Effector memory CD8-positive, alpha-beta T cell (primary cell): ENCODE measurements at places on chromosomes 3 and 15.

- peaks cover 3% of the 10 kb centered on the region for H3K4me1 ChIP-seq
- no peak overlapping the region for H3K4me3 ChIP-seq
- no peaks in the 10 kb centered on the region for H3K27me3 ChIP-seq
- peaks cover 3% of the 10 kb centered on the region for H3K36me3 ChIP-seq
Observed at GRCh38 chr15:41408234-41408641, 5.9 kb upstream of the NDUFAF1 start.

- no peaks in the 10 kb centered on the region for H3K36me3 ChIP-seq
- H3K4me3 ChIP-seq: no peak overlapping the region
- H3K27ac ChIP-seq: no peak overlapping the region
- DNase-seq: no peak
- peaks cover 65% of the 10 kb centered on the region for H3K27me3 ChIP-seq
- H3K4me1 ChIP-seq: peaks cover 7% of the 10 kb centered on the region
Observed at GRCh38 chr3:43921056-43921648, 230.4 kb downstream of the ABHD5 start.

- H3K4me1 ChIP-seq: peaks cover 1% of the 10 kb centered on the region
- H3K4me3 ChIP-seq: no peak overlapping the region
- DNase-seq: peak; percentile 73
- no peak overlapping the region for H3K27ac ChIP-seq
- H3K27me3 ChIP-seq: peaks cover 6% of the 10 kb centered on the region
Observed at GRCh38 chr15:66946578-66947164, 118.7 kb upstream of the SMAD3 start.

DNA sequence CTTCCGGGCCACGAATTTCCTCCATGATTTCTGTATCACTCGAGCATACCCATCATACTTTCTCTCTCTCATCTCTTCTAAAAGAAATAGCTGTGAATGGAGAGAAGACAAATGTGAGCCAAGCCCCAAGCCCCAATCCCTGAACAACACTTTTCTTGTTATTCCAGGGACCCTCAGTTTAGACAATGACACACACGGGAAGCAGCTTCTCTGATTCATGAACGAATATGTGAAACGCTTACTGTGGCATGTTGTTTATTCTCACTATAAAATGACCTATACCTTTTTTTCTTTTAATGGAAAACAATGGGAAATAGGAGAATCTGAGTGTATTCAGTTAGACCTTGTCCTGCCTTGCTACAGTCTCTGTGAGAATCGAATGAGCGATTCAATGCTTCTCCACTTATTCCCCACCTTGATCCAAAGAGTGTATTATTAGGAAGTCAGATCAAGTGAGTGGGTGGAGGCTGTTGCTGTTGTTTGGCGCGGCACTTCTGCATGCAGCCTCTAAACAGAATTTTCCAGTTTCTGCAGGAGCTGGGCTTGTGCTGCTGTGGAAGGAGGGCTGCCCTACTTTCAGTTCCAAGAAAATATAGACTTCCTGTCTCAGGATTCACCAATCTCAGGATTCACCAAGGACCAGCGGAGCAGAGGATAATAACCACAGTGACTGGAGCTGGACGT is 32.4 kb upstream of the LDHAL6B start:
- H3K36me3 ChIP-seq: peaks cover 6% of the 10 kb centered on the region
- H3K4me1 ChIP-seq: no peaks in the 10 kb centered on the region
- H3K4me3 ChIP-seq: no peak overlapping the region
- no peak overlapping the region for H3K27ac ChIP-seq
- peaks cover 18% of the 10 kb centered on the region for H3K27me3 ChIP-seq

GRCh38 chr3:102471001-102471400 is 36.2 kb downstream of the ZPLD1 start:
- H3K36me3 ChIP-seq: no peaks in the 10 kb centered on the region
- H3K4me3 ChIP-seq: no peak overlapping the region
- H3K27ac ChIP-seq: no peak overlapping the region
- H3K4me1 ChIP-seq: no peaks in the 10 kb centered on the region
- no peak for DNase-seq

GRCh38 chr3:152398495-152398894 is 129.8 kb downstream of the MBNL1 start:
- no peak overlapping the region for H3K4me3 ChIP-seq
- peaks cover 62% of the 10 kb centered on the region for H3K4me1 ChIP-seq
- H3K36me3 ChIP-seq: peaks cover 31% of the 10 kb centered on the region

GRCh38 chr3:20123131-20123652 is 62.8 kb downstream of the SGO1 start:
- H3K36me3 ChIP-seq: peaks cover 88% of the 10 kb centered on the region
- no peaks in the 10 kb centered on the region for H3K27me3 ChIP-seq

DNA sequence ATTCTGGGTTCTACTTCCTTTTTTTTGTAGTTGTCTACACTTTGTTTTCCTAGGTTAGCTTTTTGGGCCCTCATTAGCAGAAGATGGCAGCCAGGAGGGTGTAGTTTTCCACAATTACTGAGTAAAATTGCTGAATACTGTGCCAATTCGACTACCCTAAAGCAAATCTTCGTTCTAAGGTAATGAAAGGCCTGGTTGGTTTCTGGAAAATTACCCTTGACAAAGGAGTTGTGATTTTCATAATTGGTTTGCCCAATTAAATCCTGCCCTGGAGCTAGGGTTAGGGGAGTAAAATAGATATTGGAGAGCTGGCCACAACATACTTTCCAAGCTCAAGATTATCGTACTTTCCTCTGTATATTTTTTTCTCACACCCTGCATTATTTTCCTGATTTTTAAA is 293.0 kb downstream of the OXSM start:
- no peaks in the 10 kb centered on the region for H3K27me3 ChIP-seq
- H3K4me1 ChIP-seq: no peaks in the 10 kb centered on the region
- no peaks in the 10 kb centered on the region for H3K36me3 ChIP-seq
- no peak overlapping the region for H3K27ac ChIP-seq
- no peak for DNase-seq

- H3K4me1 ChIP-seq: peaks cover 37% of the 10 kb centered on the region
- peak; percentile 10 for DNase-seq
- no peaks in the 10 kb centered on the region for H3K27me3 ChIP-seq
- H3K27ac ChIP-seq: no peak overlapping the region
- peaks cover 29% of the 10 kb centered on the region for H3K36me3 ChIP-seq
Observed at GRCh38 chr3:17087509-17087908, 202.8 kb downstream of the PLCL2 start.

DNA sequence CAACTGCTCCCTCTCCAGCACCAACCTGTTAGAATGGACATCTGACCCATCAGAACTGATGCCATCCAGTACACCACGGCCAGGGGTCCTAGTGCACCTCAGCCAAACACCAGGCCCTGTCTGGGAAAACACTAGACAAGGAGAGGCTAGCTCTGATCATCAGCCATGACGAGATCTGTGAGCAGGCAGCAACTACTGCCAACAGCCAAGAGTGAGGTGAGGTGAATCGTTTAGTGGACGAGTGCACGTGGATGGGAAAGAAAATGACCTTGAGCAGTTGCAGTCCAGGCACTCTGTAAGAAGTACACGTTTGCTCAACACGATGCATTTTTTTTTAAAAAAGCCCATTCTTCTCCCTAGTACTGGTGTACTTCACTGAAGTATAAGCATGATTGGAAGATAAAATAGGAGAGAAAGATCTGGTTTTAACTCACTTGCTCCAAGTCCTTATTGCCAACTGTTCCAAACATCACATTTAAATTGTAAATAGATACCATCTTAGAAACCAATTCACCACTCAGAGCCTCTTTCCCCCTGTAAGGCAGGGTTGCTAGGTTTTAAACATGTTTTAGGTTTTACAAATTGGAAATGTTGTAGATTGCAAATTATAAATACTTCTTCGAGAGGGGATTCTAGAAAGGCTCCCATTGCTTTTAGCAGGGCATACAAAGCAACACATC is 5.7 kb downstream of the ST8SIA2 start:
- DNase-seq: no peak
- peaks cover 3% of the 10 kb centered on the region for H3K4me1 ChIP-seq
- H3K27me3 ChIP-seq: peaks cover 68% of the 10 kb centered on the region
- H3K27ac ChIP-seq: no peak overlapping the region

- no peak overlapping the region for H3K27ac ChIP-seq
- no peak overlapping the region for H3K4me3 ChIP-seq
- DNase-seq: no peak
Observed at GRCh38 chr3:22496641-22497040, 706.5 kb upstream of the UBE2E2 start.

DNA sequence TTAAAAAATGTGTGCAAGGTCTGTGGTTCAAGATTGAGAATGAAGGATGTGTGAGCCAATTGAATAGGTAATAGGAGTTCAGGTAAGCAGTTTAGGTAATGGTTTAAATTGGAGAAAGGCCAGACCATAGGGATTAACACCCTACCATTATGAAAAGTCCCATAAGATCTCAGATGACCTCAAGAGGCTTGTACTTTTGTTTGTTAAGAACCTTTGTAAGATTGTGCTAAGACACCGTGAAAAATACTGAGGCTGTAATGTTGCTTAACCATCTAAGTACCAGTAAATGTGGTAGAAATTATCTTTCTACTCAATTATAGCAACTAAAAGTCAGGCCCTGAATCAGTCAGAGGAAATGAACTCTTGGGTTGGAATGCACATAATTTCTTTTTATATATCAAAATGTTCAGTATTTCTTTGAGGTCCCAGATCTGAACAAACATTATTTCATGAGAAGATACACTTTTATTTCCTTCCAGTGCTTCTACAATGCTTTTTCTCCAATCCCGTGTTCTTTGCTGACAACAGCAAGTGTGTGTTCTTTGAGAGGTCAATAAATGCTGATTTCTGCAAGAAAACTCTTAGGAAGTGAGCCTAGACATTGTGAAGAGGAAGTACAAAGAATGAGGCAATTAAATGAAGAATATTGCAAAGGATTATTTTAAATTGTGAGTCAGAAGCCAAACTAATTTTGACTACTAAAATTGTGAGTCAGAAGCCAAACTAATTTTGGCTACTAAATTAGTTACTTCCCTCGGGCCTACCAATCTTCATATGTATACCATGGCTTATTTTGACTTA is 66.4 kb downstream of the TCF12 start:
- H3K36me3 ChIP-seq: no peaks in the 10 kb centered on the region
- H3K27me3 ChIP-seq: no peaks in the 10 kb centered on the region
- DNase-seq: no peak

- no peaks in the 10 kb centered on the region for H3K27me3 ChIP-seq
- no peak overlapping the region for H3K4me3 ChIP-seq
- H3K27ac ChIP-seq: no peak overlapping the region
- no peaks in the 10 kb centered on the region for H3K36me3 ChIP-seq
Observed at GRCh38 chr3:7700977-7701376, 800.6 kb upstream of the LMCD1 start.

DNA sequence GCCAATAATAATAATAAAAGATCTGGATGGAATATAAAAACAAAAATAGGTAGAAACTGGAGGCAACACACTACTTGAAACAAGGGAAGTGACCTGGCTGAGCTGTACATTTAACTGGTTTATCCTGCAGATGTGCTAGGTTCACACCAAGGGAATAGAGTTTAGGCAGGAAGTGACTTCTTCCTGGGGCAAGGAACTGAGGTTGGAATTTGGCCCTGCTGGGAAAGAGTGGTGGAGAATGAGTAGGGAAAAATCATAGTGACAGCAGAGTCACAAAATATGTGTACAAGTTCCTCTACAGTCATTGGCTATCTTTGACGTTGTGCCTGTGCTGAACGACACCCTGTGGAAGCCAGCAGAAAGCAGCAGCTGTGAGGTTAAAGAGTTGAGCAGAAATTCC is 44.1 kb downstream of the ARHGAP11B start:
- H3K4me3 ChIP-seq: no peak overlapping the region
- no peaks in the 10 kb centered on the region for H3K36me3 ChIP-seq
- H3K27me3 ChIP-seq: no peaks in the 10 kb centered on the region

DNA sequence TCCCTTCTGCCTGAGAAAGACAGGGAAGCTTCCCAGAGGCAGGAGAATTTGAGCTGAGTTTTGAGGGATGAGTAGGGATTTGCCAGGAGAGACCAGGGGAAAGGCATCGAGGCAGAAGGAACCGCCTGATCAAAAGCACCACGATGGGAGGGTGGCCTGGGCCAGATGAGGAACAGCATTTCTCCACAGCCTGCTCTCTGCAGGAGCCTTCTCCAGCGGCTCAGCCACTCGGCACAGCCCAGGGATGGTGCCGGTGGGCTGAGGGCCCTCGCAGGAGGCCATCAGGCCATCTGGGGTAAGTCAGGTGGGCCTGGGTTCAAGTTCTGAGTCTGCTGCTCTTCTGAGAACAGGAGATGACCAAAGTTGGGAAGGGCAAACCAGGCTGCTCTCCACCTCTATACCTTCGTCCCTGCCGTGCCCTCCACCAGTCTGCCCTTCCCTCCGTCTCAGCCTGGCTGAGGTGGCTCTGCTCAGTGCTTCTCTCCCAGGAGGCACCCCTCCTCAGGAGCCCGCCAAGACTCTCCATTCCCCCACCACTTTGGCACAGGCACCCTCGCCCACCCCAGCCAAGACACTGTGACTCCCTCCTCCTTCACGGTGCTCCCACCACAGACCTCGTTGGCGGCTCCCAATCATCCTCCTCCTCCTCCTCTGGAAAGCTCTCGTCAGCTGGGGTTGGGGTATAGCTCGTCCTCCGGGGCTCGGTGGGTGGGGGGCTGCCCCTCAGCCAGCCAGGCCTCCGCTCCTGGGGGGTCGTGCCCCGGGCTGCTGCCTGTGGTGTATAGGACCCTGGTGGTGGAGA is 34.9 kb downstream of the GRIP2 start:
- no peak for DNase-seq
- H3K4me1 ChIP-seq: peaks cover 8% of the 10 kb centered on the region
- peaks cover 43% of the 10 kb centered on the region for H3K27me3 ChIP-seq
- no peaks in the 10 kb centered on the region for H3K36me3 ChIP-seq
